Stimulated activated CD8-positive, alpha-beta memory T cell treated with anti-CD3 and anti-CD28 coated beads, Interleukin-7, amount 100 ng/mL, for 1 hour (primary cell): ENCODE measurements at places on chromosomes 12 and 14.
A peak's percentile ranks its signal among the peaks of the same experiment; 100 is the strongest.

GRCh38 chr14:96164861-96165490, 39.7 kb upstream of the BDKRB2 start:
- no peak for DNase-seq

DNA sequence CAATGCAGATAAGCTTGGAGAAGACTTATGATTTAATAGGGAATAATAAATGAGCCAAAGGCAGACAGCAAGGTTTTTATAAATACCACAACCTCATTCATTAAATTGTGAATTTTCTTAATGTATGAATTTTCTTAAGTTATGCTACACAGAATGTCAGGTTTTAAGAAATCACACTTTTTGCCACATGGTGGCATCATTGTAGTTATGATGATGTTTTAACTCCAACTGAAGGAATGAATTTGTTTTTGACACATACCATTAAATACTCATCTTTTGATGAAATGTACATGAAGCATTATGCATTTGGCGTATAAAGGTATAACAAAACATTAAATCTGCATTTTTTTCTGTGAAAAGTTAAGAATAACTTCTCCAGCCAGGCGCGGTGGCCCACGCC, 524.1 kb upstream of the FBXO33 start:
- no peak for DNase-seq

DNA sequence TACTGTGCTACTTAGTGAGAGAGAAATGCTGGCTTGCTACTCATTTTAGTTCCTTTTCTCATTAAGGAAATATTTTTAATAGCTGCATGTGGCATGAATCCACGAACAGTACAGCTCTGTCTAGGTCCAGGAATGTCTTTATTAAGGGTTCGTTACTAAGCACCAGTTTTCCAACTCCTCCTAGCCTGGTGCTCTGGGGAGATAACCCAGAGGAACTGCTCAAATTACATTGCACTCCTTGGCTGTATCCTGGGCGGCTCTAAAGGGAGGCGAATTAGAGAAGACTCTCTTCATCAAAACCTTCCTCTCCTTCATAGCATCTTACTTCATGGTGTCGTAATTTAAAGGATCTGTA, 101.3 kb downstream of the PPM1A start:
- no peak for DNase-seq

DNA sequence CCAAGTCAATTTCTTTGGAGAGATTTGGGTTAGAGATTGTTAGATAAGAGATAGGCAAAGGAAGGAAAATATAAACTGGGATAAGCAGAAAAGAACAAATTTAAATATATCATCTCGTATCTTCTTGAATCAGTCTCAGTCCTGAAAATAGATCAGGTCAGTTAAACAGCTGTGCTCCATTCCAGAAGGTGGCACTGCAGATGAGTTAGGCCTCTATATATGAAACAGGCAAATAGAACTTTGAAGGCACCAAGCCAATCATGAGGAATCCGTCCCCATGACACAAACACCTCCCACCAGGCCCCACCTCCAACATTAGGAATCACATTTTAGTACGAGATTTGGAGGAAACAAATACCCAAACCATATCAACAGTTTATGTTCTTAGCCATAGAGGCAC, 605.5 kb upstream of the USP15 start:
- DNase-seq = no peak

- DNase-seq = no peak
Observed at GRCh38 chr14:81127785-81128184, 93.0 kb downstream of the GTF2A1 start.

- DNase-seq = no peak
Observed at GRCh38 chr12:15205341-15206010, 15.7 kb downstream of the RERG start.

GRCh38 chr12:28500373-28501024, 310.2 kb downstream of the CCDC91 start:
- no peak for DNase-seq

DNA sequence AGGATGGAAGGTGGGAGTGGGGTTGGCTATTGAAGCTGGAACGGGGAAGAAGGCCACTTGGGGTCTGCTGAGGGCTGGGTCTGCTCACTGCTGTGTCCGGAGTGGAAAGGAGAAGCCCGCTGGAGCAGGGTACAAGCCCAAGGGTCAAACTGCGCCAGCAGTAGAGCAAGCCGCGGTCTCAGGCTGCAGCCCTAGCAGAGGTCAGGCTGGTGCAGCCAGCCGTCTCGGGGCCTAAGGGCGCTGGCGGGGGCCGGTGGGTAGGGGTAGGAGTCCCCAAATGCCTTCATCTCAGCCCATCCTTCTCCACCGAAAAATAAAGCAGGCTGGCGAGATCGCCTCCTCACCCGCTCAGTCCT, 718 bp upstream of the JDP2 start:
- no peak for DNase-seq

DNA sequence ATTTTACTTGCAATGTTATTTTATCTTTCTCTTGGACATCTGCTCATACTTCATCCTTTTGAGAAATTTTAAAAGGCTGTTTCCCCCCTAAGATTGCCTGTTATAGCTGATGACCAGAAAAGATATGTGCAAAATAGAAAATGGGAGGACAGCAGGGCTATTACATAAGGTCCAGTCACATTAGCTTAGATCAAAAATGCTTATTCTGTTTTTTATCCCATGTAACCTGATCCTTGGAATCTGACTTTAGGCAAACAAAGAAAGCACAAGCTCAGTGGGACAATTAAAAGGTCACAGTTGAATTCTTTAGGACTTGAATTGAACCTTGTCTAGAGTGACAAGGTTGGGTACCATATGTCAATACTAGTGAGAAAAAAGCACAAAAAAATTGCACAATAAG, 65.1 kb upstream of the TRHDE start:
- no peak for DNase-seq

DNA sequence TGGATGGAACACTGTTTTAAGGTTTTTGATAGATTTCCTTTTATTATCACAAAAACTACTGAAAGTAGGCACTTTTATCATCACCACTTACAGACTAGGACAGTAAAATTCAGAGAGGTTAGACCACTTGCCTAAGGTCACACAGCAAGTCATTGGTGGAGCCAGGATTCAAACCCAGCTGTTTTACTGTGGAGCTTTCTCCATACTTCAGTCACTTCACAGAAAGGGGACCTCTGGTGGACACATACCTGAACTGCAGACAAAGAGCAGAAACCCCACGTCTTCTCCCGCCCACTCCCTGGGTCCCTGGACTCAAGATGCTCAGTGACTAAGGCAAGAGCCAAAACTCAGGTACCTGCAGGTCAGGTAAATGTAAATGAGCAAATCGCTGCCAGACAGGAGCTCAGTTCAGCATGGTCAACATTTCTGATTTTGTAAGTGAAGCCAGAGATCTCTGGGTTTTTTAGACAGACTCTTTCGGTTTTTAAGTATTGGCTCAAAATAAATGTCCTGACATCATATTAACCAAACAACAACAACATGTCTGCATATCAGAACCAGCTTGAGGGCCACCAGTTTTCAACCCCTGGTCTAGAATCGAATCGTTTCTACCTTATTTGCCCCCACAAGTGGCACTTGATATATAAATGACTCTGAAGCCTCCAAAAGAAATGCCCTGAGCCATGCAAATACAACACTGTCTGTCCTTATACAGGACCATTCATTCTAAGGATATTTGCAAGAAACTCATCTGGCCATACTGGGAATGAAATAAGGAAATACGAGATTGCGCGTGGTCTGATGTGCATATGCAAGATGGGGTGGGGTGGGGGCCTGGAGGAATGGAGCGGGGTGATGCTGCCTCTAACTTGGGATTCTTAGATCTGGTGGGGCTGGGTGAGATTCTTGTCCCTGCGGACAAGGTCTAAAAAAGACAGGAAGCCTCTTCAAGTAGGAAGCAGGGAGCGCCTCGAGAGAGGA, 110.9 kb downstream of the KSR2 start:
- DNase-seq = peak; percentile 7

GRCh38 chr12:31119803-31120211, 46.1 kb downstream of the DDX11 start:
- DNase-seq = no peak

DNA sequence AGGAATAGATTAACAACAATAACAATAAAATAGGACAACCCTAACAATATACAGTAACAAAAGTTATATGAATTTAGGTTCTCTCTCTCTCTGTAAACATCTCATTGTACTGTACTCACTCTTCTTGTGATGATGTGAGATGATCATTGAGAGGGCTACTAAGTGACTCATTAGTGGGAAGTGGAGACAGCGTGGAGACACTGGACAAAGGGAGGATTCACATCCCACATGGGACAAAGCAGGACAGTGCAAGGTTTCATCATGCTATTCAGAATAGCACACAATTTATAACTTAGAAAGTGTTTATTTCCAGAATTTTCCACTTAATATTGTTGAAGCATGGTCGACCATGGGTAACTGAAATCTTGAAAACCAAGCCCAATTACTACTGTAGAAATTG, 26.0 kb upstream of the SPATA7 start:
- DNase-seq = no peak

DNA sequence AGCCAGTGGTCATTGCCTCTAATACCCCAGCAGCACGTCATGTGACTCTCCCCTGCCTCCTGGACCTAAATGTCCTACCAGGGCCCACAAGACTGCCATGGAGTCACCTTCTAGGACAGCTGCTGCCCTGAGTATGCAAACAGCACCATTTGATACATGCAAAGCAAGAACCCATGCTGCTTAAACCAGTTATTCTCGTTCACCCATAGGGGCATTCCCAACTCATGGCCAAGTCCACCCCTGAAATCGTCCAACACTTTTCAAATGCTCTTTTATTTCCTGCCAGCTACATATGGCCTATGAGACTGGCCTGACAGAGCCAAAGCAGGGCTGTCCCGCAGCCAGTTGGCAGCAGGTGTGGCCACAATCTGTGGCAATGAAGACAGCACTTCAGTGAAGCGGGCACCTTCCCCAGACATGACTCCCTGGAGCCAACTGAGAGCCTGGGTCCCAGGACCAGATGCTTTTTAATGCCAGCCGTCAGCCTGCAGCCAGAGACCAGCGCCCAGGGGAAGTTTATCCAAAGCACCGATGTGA, 99.9 kb downstream of the BCAT1 start:
- DNase-seq = no peak

DNA sequence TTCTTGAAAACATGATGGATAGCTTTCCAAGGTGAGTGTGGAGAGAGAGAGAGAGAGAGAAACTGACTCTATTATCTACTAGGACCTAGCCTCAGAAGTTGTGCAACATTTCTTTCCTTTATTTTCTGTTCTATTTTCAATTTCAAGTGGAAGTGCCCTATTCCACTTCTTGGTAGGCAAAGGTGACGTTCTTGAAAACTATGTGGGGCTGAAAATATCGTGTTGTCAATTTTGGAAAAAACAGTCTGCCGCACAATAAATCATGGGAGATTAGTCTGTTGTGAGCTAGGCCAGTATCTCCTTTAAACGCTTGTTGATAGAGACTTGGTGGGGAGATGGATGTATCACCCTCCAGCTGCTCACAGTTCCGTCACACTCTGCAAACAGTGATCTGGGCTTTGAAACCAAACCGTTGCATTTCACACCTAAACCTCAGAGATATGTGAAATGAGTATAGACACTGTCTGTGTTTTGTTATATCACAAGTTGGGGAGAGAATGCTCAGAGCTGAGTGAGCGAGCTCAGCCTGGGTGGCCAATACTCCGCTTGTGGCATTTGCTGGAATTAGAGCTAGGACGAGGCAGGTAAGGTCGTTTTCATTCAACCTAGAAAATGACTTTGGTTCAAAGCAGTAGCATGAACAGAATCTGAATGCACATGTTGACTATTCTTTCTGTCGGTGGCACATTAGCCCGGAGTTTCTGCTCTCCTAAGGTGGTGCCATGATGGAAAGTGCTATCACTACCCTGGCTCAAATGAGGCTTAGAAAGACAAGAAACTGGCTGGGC, 75.1 kb upstream of the ST8SIA1 start:
- no peak for DNase-seq

DNA sequence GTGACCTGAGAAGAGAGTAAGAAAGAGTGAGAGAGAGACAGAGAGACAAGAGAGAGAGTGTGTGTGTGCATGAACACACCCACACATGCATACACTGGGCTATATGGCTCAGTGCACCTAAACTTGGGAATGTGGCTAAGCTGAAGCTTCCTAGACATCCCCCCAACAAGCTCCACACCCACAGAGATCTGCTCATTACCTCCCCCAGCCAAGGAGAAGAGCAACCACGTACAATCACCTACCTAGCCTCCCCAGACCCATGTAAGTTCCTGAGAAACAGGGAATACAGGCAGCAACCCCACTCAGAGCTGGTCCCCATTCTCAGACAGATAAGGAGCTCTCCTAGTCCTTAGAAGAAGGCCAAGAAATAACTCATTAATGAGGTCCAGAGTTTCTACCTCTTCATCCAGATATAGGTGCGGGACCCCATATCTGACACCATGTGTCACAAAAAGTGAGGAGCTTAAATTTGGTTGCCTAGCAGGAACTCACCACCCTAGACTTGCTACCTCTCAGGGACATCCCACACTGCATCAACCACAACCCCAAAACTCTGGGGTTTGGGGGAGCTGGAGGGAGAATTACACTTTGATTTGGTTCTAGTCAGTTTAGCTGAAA, 9.9 kb downstream of the AJUBA start:
- no peak for DNase-seq

GRCh38 chr12:57989838-57990237, 48.5 kb downstream of the ATP23 start:
- DNase-seq = no peak

- DNase-seq = no peak
Observed at GRCh38 chr14:34655959-34656358, 26.0 kb upstream of the SNX6 start.

- no peak for DNase-seq
Observed at GRCh38 chr12:118560733-118561132, 184.4 kb downstream of the SUDS3 start.

- no peak for DNase-seq
Observed at GRCh38 chr14:97275276-97275675, 478.1 kb downstream of the VRK1 start.

DNA sequence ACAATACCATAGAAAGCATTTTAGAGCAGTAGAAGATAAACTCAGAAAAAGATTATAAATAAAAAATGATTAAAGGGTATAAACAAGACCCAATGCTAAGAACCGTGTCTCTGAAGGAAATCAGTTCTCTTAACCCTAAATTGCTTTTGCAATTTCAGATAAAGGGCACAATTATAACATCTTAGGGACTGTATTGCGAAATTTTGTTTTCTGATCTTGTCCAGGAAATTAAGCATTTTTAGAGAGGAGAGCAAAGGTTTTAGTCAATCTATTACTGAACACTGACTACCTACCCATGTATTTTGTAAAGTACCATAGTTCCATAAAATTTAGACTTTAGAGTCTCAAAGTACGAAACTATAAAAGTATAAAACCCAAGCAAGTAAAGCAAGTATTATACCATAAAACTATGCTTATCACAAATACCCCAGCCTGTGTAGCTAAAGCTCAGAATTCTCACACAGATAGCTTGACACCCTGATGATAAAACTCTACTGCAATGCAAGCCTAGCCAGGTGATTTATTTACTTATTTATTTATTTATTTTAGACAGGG, 6.8 kb upstream of the CHPT1 start:
- DNase-seq = no peak

DNA sequence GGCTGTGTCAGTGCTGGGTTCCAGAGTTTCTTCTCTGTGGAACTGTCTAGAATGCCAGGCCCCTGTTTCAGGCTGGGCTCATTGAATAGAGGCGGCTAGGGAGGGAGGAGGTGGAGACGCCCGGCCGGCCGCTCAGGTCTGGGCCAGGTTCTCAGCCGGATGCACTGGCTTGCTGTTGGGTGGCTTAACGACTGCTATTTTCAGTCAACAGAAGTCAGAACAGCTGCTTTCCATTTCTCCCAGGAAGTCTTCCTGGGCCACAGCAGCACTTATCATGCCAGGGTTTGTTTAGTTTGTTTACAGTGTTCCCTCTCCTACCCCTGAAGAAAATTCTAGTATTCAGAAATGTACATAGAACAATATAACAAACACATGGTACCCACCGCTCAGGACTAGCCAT, 26.0 kb upstream of the VPS37B start:
- no peak for DNase-seq

- no peak for DNase-seq
Observed at GRCh38 chr14:61188978-61189808, 91.9 kb downstream of the TMEM30B start.
